ENCODE measurements at places on chromosomes 1 and 21.

- no peak for DNase-seq
Measured at GRCh38 chr1:18972531-18972930, 16.1 kb upstream of the IFFO2 start.

- peak; percentile 17 for DNase-seq
Measured at GRCh38 chr1:17984583-17984982, 123.0 kb upstream of the IGSF21 start.

DNA sequence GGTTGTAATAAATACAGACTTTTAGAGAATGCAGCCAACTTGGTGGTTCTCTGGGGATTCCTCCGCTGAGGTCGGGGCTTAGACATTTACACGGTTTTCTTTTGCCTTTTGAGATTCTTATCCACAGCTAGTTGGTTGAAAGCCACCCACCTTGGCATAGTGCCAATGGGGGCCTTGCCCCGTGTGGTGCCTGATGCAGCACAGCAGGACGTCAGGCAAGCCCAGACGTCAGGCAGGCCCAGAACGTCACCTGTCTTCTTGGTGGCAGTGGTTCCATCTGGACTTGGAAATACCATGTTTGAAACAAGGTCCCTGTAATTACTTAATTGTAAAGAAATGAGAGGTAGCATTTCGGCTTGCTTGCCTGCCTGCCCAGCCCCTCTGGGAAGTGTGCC, 78.5 kb downstream of the GALNT2 start:
- no peak for DNase-seq

GRCh38 chr1:153372571-153372970, 2.9 kb downstream of the S100A12 start:
- DNase-seq, result no peak

- no peak for DNase-seq
Measured at GRCh38 chr1:30345491-30346130, 377.8 kb downstream of the MATN1 start.

GRCh38 chr1:232333419-232333767, 296.5 kb downstream of the SIPA1L2 start:
- no peak for DNase-seq

GRCh38 chr1:60073605-60074278, at the start of gene C1orf87:
Gene C1orf87, minus strand, starts transcription at chr1:60073770. Its CDS starts 1,127 bp downstream, at chr1:60072643.
- DNase-seq, result no peak

DNA sequence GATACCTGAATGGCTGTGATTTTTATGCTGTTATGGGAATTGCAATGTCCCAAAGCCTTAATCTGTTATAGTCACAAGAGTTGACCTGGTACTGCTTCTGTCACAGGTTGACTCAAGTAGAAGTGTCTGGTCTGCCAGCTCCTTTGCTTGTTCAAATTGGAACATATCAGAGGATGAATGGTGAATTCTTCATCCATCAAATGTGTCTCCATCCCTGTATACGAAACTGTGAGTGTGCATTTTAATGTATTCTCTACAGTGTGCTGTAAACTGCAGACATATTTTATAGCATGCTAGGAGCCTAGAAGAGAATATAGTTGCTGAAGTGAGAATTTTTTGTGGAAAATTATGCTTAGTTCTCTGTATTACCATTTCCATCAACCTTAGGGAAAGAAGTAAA, 608.4 kb downstream of the AMY1C start:
- no peak for DNase-seq

GRCh38 chr1:109775398-109775797, 11.7 kb upstream of the EPS8L3 start:
- DNase-seq, result no peak

GRCh38 chr1:91872559-91873081, 13.3 kb downstream of the TGFBR3 start:
- DNase-seq, result peak; percentile 30

- DNase-seq, result no peak
Measured at GRCh38 chr1:31662463-31662862, 17.8 kb upstream of the PEF1 start.

GRCh38 chr1:173545688-173546087, 57.2 kb downstream of the SLC9C2 start:
- no peak for DNase-seq

DNA sequence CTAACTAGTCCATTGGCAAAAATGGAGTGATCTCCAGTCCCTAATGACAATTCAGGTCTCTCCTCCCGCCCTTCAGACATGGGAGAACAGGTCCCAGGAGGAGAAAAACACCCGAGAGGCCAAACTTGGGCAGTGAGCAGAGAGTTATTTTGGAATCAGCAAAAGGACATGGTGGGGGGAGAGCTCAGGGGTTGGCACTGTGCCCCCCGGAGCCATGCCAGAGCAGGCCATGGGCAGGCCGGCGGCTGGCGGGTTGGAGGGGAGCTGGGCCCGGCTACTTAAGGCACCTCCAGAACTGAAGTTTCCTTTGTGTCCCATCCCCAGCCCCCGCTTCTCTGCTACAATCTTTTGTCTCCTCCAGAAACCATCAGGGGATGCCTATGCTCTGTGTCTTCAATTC, 7.1 kb downstream of the LGR6 start:
- no peak for DNase-seq

GRCh38 chr1:34828611-34829010, 30.9 kb downstream of the SMIM12 start:
- DNase-seq, result no peak

GRCh38 chr1:16198444-16199156, 13.9 kb downstream of the ARHGEF19 start:
- no peak for DNase-seq

GRCh38 chr1:38814444-38814983, 45.1 kb downstream of the RRAGC start:
- no peak for DNase-seq

DNA sequence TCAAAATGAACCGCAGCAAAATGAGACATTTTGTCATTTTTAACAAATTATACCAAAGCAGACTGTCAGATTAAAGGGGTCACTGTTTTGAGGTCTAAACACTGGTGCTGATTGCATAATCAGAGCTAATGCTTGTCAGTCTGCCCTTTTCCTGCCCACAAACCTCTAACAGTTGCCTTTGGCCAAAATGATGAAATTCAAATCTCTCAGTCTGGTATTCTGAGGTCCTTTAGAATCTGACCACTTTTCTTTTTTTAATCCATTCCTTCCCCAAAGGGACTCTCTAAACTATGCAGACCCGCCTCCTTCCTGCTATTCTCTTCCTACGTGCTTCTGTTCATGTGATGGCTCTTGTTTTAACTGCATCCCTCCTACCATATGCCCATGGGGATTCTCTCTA, 145.2 kb upstream of the SPATA6 start:
- DNase-seq, result no peak

DNA sequence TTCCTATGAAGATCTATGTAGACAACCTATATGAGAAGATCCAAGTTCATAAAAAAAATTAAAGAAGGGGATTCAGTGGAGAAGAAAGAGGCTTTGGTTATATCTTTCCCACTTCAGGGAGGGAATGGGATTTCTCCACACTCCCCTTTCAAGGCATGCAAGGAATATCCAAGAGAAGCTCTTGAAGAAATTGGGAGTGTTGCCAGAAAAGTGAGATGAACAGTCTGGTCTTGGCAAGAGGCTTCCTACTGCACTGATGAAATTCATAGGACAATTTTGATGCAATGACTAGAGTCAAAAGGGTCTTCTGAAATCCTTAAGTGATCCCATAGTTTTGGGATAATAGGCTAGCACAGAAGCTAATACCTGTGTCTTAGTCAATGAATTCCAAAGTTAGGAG, 153.0 kb downstream of the KCTD3 start:
- DNase-seq, result no peak

DNA sequence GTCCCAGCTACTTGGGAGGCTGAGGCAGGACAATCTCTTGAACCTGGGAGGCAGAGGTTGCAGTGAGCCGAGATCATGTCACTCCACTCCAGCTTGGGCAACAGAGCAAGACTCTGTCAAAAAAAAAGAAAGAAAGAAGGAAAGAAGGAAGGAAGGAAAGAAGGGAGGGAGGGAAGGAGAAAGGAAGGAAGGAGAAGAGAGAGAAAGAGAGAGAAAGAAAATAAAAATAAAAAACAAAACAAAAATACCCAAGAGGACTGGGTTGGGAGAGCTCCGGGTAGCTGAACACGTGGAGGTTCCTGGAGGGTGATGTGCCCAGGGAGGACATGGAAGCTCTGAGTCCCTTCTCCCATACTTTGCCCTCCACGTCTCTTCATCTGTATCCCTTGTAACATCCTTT, 45.7 kb upstream of the CITED4 start:
- no peak for DNase-seq

- no peak for DNase-seq
Measured at GRCh38 chr21:41703857-41704501, 62.9 kb downstream of the RIPK4 start.

DNA sequence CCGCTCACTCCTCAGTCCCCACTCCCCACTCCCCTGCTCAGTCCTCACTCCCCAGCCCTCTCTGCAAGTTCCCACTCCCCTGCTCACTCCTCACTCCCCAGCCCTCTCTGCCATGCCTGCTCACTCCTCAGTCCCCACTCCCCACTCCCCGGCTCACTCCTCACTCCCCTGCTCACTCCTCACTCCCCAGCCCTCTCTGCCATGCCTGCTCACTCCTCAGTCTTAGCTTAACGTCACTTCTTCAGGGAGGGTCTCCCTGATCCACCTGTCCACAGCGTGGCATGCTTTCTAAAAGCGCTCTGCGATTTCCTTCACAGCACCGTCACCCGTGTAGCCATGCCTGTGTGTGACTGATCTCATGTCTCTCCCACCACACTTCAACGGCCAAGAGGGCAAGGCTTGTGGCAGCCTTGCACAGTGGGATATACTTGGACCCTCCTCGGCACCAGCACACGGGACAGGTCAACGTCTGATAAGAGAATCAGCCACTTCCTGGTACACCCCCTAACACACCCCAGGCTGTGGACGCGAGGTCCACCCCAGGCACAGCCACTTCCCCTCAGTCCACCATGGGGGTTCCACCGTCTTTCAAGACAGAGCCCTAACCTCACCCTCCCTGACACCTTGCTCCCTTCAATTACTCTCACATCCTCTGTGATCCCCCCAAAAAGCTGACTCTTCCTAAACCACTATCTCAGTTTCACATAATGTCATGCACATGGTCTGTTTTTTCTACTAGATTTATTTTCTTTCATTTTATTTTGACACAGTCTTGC, 14.0 kb downstream of the PRDM15 start:
- no peak for DNase-seq

- no peak for DNase-seq
Measured at GRCh38 chr1:33382661-33383415, 48.1 kb downstream of the PHC2 start.

DNA sequence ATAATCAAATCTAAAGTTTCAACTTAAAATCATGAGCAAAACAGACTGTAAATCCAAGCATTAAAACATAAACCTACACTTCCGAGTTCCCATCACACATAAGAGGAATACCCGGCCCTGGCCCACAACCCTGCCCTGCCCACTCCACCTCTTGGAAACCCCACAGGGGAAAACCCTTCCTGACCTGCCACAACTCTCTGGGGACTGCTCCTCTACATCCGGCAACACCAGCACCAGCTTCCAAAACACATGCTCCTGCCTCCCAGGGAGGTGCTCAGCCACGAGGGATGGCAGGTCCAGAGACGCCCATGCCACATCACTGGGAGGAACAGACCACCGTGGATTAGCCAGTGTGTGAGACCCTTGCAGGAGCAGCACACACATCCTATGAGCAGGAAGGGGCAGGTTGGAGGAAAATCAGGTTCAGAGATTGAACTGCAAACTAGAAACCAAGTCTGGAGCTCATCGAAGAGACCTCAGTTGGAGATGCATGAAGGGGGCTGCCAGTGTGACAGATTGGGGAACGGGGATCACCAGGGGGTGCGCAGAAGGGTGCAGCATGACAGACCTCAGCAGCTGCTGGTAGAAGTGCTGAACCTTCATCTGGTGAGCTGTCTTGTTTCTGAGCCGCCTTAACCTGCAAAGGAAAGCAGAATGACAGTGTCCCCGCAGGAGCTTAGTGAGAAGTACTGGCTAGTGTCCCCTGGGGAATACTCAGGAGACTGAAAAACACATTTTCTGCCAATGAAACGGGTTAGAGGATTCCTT, 25.8 kb upstream of the LSS start:
- DNase-seq, result no peak

DNA sequence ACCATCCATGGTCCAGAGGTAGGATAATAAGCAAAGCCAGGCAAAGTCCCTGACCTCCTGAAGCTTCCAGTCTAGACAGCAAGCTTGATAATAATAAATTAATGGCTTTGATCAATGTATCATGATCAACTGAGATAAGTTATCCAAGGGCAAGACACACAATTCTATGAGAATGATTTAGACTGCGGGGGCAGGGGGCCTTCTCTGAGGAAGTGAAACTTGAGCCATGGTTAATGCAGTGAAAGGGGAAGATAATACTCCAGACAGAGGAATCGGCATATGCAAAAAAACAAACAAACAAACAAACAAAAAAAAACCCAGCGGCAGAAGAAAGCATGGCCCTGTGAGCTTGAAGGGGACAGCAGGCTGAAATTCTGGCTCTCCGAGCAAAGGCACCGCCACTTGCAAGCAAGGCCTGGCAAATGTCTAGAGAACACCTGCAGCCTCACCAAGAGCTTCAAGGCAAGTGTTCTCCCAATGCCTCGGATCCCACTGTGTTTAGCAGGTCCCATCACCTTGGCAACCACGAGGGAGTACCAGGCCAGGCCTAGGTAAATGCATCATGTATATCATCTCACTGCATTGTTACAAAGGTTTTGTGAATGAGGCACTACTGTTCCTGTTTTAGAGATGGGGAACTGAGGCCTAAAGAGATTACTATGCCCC, 24.9 kb downstream of the CSMD2 start:
- DNase-seq, result no peak

DNA sequence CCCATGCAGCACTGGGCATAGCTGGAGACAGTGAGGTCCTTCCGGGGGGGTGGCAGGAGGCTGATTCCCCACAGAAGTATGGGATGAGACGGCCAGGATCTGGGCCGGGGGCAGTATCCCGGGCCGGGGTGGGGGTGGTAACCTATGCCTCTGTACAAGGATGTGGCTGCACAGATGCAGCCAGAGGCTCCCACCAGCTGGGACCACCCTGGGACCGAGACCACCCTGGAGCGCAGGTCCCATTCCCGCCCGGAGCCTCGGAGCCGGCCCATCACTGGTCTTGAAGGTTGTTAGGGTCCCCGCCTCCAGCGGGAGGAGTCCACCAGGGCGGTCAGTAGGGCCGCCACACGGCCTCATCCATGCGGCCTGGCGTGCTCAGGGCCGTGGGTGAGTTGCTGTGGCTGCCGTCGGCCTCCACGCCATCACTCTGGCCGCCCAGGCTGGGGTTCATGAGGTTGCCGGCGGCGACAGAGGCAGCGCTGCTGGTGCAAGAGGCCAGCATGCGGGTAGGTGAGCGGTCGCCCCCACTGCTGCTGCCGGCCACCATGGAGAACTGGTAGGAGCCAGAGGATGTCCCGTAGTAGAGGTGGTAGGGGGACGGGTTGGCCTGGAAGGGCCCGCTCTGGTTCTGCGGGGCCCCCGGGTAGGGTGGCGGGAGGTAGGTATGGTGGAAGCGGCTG, 28.1 kb downstream of the RUNX3 start:
- no peak for DNase-seq

Measured in stimulated activated CD8-positive, alpha-beta memory T cell treated with anti-CD3 and anti-CD28 coated beads, Interleukin-2, amount 100 ng/mL, for 48 hours (primary cell).